ENCODE measurements at places on chromosomes 16 and 17.
A peak's percentile ranks its signal among the peaks of the same experiment; 100 is the strongest.

DNA sequence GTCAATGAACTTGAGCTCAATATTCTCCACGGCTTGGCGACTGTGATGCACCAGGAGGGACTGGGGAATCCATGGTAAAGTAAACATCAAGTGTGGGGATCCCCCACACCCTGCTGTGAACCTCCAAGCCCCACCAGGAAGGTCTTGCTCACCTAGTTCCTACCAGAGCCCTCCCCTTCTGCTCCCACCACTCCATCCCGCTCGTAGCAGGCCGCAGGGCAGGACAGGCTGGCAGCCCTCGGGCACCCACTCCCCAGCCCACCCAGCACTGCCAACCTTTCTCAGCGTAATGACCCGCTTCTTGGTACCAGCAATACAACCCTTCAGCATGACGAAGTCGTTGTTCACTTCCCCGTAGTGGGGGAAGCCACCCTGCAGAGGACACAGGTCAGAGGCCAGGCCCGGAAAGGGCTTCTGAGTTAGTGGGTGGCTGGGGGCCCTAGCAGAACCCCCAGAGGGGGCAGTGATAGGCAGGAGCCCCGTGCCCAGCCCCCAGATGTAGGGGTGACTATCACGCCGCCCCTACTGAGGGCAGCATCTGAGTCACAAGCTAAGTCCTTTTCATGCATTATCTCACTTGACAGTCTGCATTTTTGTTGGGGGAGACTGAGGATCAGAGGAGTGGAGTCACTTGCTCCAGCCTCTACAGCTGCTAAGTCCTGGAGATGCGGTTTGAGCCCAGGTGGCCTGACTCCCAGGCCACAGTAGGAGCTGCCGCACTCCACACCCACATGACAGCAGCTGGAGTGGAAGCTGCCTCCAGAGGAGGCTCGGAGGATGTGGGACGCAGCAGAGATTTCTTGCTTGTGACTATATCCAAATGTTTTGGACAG lies 2.8 kb upstream of the MSRB1 start:
- no peak for DNase-seq

GRCh38 chr17:20800146-20800545 lies 220.6 kb downstream of the CDRT15L2 start:
- DNase-seq = no peak

DNA sequence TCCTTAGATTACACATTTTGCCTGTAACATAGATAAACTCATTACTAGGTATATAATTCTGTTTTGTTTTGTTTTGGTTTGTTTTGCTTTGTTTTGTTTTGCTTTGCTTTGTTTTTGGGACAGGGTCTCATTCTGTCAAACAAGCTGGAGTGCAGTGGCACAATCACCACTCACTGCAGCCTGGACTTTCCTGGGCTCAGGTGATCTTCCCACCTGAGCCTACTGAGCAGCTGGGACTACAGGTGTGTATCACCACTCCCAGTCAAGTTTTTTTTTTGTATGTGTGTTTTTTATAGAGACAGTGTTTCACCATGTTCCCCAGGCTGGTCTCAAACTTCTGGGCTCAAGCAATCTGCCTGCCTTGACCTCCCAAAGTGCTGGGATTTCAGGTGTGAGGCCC lies 1.3 kb upstream of the CCL4L2 start:
- DNase-seq = no peak

DNA sequence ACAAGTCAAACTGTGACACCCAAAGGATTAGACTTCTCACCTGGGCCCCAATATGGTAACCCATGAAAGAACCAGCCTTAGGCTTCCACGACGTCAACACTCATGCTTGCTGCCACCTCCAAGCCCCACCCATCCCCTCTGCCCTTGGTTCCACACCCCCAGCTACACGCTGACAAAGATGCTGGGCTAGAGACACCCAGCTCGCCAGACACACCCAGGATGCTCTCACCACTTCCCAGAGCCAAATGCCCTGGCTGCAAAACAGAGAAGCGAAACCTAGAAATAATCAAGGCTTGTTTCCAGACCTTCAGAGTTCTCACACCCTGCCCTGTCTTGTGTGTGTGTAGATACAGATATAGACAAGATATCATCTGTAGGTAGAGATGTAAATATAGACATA lies 26.0 kb upstream of the ADCY9 start:
- no peak for DNase-seq

- no peak for DNase-seq
These were observed 36.8 kb downstream of the TMEM132E start for GRCh38 chr17:34616148-34616547.

GRCh38 chr16:86449446-86450095 lies 60.8 kb upstream of the FOXF1 start:
- no peak for DNase-seq

DNA sequence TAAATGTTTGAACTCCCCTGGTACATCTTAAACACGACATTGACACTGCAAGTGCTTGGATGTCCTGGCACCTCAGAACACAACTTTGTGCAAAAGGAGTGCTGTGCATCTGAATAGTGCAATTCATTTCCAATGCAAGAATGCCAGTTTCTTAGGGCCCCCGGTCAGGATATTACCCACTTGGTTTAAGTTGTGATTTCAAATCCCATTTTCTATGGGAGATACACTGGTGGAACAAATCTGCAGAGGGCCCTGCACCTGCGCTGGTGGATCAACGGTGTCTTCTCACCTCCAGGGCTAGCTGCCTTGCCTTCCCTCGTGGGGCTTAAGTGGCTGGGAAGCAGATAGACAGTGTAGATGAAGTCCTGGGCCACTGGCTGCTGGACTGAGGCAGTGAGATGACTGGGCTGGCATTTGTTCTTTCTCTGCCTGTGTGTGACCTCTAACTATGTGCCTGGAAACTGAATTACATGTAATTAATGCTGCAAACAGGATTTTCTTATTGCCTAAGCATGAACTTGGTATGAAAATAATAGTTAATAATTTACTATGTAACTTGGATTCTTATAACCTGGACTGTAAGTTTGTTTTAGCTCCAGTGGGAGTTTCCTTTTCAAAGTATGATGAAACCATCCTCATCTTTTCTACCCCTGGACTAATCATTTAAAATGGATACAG lies 20.9 kb downstream of the HAPSTR1 start:
- no peak for DNase-seq

DNA sequence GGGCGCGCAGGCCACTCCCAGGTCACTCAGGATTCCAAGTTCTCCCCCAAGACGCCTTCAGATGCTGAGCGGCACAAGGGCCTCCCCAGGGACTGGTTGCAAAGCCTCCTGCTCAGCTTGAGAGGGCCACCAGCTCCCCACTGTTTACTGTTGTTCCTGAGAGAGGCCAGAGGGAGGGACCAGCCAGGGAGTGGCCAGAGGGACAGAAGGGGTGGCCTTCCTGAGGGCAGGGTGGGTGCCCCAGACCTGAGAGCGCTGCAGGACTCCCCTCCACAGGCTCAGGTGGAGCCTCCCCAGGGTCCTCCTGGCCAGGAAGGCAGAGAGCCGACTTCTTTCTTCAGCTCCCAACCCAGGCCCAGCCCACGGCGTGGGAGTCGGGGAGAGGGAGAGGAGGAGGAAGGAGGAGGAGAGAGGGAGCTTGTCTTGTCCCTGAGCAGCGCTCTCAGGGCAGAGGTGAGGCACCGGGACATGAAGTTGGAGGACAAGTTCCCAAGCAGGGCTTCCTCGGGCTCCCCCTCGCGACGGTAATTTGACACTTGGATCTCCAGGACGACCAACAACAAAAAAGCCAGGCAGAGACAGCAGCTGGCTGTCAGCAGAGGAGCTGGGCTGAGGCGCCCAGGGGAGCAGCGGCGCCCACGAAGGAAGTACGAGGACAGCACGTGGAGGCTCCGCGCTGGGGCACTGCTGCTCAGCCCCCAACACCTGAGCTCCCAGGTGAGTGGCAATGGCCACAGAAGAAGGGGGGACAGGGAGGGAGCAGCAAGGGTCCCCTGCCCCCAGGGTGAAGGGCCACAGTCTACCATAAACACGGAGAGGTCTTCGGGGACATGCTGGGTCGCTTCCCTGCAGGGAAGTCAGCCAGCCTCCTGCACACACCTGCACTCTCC lies 497 bp downstream of the SMIM5 start:
- peak; percentile 61 for DNase-seq

GRCh38 chr17:16178836-16179235 lies 36.5 kb downstream of the NCOR1 start:
- no peak for DNase-seq

- no peak for DNase-seq
These were observed 10.4 kb downstream of the USB1 start for GRCh38 chr16:58011652-58012051.

GRCh38 chr17:65049085-65049756 lies 7.3 kb downstream of the GNA13 start:
- no peak for DNase-seq

DNA sequence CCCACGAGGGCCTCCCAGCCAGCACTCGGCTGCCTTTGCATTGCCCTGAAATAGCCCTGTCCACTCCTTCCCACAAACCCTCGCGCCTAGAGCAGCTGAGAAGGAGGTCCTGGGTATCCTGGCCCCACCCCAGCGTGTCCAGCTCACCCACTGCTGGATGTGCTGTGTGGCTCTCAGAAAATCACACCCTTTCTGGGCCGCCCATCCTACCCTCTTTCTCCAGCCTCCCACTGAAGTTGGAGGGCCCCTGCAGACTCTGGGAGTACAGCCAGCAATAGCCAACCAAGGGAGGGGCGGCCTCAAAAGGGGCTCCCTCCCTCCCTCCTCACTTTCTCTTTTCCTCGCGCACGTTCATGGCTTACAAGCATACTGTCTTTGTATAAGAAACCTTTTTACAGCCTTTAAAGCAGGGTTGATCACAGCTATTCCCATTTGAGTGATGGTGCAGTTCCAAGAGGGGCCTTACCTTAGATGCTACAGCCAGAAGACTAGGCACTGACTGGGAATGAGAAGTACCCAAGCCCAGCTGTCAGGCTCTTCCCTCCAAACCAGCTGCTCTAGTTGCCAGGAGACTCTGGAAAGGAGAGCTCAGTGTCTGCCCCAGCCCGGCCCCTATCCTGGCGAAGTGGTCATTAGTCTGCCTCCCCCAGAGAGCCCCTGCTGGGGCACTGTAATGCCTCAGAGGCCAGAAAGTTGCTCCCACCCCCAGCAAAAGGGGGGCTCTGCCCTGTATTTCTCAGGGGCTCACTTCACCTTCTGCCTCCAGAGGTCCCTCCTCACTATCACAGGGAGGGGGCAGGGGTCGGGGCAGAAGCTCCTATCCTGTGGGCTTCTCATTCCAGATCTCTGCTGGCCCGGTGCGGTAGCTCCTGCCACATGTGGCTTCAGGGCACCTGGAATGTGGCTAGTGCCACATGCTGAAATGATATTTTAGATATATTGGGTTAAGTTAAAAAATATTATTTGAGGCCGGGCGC lies 38.1 kb downstream of the DCAKD start:
- DNase-seq = no peak

GRCh38 chr16:72502594-72503005 lies 330.6 kb upstream of the PMFBP1 start:
- DNase-seq = no peak

DNA sequence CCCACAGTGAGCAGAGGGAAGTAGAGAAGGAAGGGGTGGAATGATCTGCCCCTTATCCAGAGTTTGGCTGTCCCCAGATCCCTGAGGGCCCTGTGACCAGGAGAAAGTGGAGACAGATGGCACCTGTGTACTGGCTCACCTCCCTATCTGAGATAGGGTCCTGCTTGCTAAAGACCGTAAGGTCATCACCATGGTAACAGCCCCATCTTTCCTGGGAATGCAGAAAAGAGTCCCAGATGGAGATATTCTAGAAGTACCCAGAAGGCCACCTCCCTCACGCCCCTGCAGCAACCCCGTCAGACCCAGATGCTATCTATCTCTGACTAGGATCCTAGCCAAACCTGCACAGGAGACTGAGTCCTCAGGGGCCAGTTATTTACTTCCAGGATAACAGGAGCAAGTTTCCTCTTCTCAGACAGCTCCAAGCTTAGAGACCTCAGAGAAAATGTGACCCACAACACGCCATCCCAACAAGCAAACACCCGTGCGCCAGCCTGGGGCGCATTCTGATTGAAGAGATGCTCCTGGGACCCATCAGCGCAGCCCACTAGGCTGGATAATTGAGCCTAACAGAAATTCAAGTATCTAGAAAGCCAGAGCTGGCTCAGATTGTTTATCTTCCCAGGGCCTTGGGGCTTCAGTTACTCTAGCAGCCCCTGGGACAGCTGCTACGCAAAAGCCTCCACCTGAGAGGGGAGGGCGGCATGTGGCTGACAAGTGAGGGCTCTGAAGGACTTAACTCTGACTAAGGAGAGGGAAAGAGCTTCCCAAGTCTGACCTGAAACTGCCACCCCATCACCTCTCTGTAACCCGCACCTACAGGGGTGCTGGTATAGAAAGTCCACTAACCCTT lies 1.9 kb downstream of the ORMDL3 start:
- DNase-seq = no peak

DNA sequence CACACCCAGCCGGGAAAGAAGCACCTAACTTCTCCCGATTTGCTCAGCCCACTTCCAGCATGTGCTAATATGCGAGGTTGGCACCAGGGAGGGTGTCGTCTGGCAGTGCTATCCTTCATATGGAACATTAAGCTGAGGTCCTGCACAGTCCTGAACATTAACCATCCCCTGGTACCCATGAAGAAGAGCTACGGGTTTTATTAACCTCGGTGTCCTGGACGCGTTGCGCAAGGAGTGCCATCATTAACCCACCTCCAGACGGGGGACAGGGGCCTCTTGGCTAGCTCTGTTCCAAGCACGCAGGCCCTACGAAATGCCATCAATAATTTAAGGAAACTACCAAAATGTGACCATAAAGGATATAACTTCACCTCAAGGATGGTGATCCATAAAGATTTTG lies 193.5 kb downstream of the MAF start:
- no peak for DNase-seq

DNA sequence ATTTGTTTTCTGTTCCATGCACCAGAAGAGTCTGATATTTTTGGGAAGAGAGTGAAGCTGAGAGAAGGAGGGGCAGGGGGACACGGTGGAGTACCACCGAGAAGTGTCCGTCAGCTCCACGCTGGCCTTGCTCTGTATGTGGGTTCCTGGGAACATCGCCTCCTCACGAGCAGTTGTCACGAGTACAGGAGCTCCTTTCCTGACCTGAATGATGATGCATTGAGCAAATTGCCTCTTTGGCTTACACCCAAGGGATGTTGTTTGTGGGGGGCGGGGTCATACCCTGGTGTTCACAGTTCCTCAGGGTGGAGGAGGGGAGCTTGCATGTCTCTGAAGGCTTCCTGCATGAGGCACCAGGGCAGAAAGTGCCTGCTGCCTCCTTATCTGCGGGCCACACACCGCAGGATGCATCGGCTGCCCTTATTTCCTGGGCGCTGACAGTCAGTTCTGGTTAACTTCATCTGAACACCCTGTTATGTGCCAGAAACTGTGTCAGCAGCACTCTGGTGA lies 36.2 kb downstream of the RGS9 start:
- DNase-seq = peak; percentile 31

- DNase-seq = no peak
These were observed 2.3 kb downstream of the SPACA3 start for GRCh38 chr17:32993977-32994376.

DNA sequence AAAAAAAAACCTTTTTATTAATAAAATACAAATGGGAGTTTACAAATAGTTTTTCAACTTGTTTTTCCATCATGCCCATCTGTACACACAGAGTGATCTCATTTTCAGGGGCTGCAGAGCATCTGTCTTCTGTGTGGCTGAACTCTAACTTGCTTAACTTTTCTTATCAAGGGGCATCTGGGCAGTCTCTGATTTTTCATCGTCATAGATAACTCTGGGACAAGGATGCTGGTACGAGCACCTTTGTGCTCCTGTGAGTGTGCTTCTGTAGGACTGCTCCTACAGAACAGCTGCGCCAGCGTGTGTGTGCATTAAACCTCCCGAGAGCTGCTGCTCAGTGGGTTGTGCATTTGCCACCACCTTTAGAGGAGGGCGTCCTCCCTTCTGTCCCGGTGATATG lies 34.6 kb upstream of the TAC4 start:
- no peak for DNase-seq

Measured in fibroblast of skin of left quadriceps (primary cell).